ENCODE measurements at places on chromosomes 3 and 15.

- no peak for DNase-seq
These were observed 68.3 kb downstream of the SLCO3A1 start for GRCh38 chr15:91921843-91922198.

DNA sequence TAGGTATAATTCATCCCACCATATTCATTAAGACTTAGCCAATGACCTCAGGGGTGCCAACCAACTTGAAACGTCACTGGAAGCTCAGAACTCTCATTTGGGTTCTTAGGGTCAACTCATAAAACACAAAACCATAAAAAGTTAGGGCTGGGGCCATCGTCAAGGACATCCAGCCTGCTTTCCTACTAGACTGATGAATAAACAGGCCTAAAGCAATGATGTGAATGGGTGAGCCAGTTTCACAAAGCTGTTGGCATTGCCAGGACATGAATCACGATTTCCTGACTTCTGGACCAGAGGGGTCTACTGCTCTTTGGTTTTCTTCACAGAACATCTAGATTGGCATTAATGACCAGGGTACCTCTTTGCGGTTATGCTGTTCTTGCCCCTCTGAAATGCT, 64.7 kb downstream of the EOMES start:
- no peak for DNase-seq

- no peak for DNase-seq
These were observed 657 bp downstream of the TLNRD1 start for GRCh38 chr15:81001152-81002008.

DNA sequence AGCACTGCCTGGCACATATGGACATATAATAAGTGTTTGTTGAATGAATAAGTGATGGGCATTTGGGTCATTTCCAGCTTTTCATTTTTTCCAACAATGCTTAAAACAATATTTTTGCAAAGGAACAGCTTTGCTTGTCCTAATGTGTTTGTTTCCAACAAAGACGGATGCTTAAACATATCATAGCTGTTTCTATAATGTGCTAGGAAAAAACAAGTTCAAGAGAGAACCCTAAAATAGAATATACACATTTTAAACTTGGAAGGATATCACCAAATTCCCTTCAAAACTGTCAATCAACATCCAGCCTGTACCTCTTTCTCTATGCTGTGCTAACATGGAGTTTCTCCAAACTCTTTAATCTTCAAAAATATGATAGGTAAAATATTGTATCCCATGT, 224.5 kb upstream of the WNT5A start:
- no peak for DNase-seq

- no peak for DNase-seq
These were observed 77.6 kb upstream of the RAP2B start for GRCh38 chr3:153084431-153084830.

GRCh38 chr3:197700095-197700494, 36.6 kb downstream of the RUBCN start:
- no peak for DNase-seq

Data from AG09309 (cell line).